ENCODE measurements at places on chromosomes 5 and 9.

GRCh38 chr9:33426843-33427293, 20.5 kb downstream of the AQP3 start:
- no peak for DNase-seq

DNA sequence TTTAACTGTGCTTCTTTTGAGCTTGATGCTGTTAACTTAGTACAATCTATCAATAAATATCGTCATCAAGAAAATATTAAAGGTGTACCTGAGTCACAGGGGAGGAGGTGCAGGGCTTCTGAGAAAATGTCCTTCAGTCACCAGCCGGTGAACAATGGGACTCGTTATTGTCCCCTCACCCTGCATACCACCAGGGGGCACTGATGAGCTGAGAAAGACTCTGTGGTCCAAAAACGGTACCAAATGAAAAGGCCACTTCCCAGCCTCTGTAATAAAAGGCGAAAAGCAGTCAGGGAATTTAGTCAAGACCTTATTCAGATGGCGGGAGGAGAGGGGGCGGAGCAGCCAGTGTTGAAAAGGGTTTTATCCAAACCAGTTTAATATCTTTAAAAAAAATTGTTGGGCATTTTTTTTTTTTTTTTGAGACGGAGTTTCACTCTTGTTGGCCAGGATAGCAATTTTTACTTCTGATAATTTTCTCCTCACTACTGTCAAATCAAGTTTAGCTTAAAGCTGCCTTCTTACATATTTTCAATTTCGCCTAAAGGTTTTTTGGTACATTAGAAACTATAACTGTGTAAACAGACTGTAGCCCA, 271.9 kb upstream of the ADAMTS16 start:
- DNase-seq: peak; percentile 62

DNA sequence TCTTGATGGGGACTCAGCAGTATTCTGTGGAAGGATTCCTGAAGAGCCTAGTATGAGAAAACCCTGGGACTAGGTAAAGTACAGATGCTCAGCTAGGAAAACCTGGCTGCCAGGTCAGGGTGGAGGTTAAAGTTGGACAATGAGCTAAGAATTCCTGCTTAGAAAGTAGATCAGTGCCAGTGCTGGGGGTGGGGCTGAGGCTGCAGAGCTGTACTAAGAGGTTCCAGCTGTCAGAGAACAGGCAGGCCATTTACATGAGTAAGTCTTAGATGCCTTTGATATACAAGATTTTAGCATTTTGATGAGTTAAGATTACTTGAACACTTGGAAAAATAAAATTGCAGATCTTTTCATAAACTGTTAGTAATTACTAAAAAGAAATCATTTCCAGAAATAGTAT, 332.3 kb upstream of the NUDT12 start:
- peak; percentile 1 for DNase-seq

- DNase-seq: no peak
Measured at GRCh38 chr5:66477596-66477995, 118.6 kb upstream of the MAST4 start.
